ENCODE measurements at places on chromosomes 2 and 18.

- no peak for DNase-seq
These were observed 748.7 kb downstream of the RNF144A start for GRCh38 chr2:7665880-7666279.

DNA sequence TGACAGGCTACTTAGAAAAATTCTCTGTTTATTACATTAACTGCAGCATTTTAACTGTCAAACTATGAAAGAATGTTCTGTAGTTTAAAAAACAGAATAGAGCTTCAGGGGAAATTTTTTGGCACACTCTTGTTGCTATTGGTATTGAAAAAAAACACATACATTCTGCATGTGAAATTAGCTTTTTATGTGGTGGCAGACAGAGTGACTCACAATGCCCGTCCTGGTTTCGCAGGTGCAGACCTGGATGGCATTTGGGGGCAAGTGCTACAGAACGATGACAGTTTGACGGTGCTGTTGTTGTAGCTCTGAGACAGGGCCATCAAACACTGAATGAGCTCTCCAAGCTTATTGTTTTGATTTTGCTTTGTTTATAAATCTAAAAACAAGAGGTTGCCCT is 105.0 kb upstream of the MAP3K20 start:
- DNase-seq, result no peak

DNA sequence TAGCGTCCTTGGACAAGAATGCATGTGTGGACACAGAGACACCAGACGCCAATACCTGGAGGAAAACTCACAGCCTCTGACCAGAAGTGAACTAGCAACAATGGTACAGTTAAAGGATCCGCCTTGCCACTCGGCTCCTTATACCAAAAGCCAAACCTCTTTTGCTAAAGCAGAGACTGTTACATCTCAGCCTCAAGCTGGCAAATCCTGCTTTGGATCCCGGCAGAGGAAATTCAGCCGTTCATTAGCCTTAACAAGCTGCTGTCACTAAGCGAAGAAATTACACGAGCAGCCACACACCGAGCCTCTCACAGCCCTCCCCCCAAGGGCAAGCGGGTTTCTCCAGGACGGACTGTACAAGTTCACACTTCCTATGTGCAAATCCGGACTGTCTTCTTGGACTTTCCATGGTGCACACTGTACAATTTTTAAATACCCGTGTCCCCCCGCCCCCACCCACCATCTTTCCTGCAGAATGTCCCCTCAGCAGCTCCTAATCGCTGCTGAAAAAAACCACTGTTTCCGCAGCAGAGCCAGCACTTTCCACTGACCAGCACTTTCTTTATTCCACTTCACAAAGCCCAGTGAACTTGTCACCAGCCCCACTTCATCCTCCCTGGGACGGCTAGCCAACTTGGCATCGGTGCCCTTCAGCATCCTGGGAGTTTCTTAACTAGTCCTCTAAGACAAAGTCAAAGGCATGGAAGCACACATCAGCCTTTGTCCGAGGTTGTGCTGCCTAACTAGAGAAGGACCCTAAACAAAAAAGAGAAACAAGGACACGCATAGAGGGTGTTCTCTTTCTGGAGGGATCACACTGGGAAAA is 1.5 kb downstream of the KLF7 start:
- no peak for DNase-seq

GRCh38 chr2:120430957-120431356 is 85.0 kb downstream of the INHBB start:
- DNase-seq, result no peak

DNA sequence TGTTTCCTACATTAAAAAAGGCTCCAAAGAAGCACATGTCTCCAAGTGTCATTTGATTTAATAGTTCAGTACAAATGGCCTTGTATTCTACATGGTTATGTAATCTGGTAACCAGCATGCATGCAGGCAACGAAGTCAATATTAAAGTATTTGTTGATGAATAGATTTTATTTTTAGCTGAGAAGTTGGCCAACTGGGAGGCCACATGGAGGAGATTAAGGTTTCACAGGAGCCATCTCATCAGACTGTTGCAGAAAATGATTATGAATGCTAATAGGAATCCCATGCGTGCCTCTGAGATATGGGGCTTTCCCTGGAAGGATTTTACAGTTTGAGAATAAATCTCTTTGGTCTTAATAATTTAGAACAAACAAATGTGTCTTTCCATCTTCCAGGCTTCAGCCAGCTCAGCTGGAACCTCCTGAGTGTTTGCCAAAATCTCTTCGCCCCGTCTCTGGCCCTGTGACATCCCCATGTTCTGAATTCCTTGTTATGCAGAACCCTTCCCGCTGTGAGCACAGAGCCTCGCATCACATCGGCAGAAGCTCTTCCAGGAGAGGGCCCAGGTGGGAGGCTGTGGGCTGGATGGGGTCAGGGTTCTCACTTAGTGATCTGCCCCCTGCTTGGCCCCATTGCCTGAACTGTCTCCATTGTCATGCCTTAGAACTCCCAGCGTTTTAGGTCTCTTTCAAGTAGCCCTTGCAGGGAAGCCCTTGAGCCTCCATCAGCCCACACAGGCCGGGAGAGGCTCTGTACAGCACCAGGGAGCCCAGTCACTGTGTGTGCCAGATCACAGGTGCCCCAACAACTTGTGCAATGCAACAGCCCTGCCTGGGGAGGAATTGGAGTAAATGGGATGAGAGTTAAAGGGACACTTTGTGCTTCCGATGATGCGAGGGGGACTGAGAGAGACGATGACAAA is 190.5 kb upstream of the TWIST2 start:
- DNase-seq, result no peak

DNA sequence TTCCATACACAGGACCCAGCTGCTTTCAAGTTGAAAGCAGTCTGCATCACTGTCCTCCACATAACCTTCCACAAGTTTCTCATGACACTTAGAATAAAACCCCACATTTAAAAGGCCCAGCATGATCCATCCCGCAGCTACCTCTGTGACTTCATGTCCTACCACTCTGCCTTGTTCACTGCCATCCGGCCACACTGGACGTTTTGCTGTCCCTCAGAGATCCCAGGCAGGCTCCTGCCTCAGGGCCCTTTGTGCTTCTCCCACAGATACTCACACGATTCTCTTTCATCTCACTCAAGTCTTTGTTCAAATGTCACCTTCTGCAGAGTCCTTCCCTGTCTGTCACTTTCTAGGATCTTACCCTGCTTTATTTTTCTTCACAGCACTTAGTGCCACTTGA is 232.9 kb upstream of the BOD1L2 start:
- no peak for DNase-seq

DNA sequence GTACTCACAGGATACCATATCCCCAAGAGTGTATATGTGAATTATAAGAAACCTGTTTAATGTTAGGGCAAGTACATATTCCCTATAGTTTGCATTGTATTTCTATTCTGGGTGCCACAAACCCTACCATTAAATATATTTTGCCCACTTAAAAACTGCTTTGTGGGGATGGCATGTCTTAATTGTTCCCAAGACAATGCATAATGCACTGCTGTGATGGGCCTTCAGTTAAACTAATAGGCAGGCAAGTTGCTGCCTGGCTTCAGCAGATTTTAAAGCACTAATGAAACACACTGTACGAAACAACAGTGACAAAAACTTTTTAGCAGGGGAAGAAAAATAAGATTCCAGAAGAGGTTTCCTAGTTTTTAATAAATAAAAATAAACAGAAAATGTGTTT is 104.8 kb upstream of the VRK2 start:
- DNase-seq, result no peak

- peak; percentile 24 for DNase-seq
These were observed 60.3 kb downstream of the STEAP3 start for GRCh38 chr2:119283873-119284331.

DNA sequence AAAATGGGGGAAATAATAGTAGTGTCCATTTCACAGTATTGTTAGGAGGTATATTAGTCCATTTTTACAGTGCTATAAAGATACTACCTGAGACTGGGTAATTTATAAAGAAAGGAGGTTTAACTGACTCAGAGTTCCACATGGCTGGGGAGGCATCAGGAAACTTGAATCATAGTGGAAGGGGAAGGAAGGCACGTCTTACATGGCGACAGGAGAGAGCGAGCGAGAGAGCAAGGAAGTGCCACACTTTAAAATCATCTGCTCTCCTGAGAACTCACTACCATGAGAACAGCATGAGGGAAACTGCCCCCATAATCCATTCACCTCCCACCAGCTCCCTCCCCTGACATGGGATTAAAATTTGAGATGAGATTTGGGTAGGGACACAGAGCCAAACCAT is 23.4 kb downstream of the MGAT5 start:
- DNase-seq, result no peak

DNA sequence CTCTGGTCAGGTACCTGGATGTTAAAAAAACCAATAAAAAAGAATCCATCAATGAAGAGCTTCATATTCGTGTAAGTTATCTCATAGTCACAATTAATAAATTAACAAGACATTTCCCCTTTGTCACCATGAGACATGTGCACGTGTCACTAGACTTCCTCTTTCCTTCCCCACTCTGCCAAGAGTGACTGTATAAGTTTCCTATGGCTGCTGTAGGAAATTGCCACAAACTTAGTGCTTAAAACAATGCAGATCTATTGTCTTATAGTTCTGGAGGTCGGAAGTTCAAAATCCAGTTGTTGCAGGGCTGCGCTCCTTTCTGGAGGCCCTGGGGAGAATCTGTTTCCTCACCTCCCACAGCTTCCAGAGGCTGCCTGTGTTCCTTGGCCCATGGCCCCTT is 35.8 kb downstream of the SLC9A4 start:
- no peak for DNase-seq

DNA sequence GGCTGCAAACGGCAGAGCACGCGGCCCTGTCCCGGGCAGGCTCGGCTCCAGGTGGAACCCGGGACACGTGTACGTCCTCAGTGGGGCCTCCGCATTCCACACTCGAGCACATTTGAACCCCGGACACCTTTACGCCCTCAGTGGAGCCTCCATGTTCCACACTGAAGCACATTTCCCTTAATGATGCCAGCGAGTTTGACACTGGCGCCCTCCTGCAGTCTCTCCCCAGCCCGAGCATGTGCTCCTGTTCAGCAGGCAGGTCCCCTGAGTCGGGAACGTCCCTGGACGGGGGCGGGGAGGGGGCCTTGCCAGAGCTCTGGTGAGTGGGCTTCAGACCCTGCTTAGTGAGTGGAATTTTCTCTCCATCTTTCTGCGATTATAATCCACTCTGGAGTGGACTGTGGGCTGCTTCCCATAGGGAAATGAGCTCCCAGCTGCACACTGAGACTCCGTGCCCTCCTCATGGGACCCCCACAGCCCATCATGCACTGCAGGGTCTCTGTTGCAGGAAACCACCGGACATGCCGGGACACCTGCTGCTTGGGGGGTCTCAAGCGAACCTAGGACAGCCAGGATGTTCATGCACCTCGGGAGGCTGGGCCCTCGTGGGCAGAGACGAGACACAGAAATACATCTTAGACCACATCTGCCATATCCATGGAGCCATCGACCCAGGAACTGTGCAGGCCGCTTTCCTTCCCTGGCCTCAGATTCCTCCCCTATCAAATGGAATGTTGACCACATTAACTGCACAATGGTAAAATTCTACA is 70.3 kb upstream of the SNTG2 start:
- no peak for DNase-seq

DNA sequence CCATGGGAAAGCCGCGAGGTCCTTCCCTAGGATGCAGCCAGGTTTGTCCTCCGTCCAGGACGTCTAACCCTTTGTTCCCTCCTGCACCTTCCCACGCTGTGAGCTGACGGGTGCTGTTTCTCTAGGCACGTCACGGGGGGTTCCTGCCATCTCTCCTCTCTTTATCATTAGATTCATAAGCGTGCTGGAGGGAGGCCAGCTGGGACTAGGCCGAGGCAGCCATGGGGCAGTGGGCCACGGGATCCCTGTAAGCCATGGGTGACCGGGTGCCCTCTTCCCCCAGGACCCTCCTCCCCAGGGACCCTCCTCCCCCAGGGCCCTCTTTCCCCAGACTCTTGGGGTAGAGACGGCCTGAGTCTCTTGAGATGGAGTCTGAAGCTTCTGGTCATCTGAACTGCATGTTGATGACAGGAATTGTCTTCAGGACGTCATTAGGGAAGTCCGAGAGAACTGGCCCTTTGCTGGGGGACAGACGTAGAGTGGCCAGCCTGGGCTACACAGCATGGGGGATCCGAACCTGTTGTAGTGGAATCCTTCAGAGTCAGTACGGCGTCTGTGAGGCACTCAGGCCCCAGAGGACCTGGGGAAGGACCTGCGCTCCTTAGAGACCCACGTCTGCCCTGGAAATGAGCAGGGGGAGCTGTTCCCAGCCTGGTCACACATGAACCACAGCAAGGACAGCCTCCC is 108.1 kb downstream of the TPO start:
- DNase-seq, result no peak

DNA sequence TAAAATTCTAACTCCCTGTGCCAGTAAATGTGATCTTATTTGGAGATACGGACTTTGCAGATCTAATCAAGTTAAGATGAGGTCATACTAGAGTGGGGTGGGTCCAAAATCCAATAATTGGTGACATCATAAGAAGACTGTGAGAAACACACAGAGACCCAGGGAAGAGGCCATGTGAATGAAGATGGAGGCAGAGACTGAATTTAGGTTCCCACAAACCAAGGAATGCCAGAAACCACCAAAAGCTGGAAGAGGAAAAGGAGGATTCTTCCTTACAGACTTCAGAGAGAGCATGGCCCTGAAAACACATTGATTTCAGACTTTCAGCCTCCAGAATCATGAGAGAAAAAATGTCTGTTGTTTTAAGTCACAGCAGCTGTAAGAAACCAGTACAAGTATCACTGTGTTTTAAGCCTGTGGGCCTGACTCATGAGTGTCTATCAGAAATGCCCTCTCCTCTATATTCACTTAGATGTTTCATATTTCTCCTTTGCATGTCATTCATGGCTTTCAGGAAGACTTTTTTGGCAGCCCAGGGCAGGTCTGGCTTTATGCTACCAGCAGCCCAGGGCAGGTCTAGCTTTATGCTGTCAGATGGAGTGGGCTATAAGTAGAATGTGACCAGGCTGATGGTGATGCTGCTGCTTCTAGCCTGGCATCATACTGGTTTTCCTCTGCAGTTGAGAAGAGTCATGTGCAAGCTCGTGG is 100.0 kb downstream of the SPOPL start:
- DNase-seq, result no peak

GRCh38 chr2:240932001-240932723 is 26.0 kb downstream of the CROCC2 start:
- DNase-seq, result no peak

- no peak for DNase-seq
These were observed 346.7 kb downstream of the RND3 start for GRCh38 chr2:150140777-150141176.

Data from HFF-Myc (cell line).